Esophagus squamous epithelium (tissue), 5 donors: ENCODE measurements at places on chromosomes 1 and 21.

DNA sequence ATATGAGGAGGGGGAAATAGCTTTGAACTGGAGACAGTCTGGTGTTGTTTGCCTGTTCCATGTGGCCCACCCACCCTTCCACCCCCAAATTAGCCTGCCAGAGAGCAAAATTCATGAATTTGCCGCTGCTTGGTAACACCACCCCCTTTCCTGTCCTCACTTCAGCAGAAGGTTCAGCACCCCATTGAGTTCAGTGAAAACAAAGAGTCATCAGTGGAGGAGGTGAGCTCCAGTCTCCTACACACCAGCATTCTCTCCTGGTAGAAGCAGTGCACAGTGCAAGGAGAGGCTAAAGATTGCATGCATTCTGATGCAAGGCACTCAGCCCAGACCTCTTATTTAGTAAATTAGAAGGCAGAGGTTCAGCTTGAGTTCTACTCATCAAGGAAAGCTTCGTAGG lies 99.7 kb upstream of the DYNLT5 start:
- DNase-seq = no peak
- H3K36me3 ChIP-seq = no peaks in the 10 kb centered on the region
- no peak overlapping the region for H3K4me3 ChIP-seq
- H3K4me1 ChIP-seq = no peaks in the 10 kb centered on the region

DNA sequence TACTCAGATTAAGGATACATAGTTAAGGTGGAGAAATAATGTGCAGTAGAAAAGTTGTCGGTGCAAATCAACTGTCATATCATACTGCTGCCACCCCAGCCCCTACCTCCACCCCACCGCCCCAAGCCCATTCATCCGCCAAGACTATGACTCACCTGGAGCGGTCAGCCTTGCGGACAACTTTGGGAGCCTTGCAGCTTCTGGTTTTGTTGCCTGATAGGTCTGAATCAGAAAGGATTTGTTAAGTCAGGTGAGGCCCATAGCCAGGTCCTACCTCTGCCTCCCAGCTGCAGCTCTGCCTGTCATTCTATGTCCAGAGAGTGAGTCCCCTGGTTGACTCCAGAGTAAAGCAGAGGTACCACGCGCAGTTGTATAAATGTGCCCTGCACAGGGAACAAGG lies 12.6 kb downstream of the C1orf162 start:
- no peak overlapping the region for H3K27ac ChIP-seq
- H3K4me1 ChIP-seq = no peaks in the 10 kb centered on the region
- H3K27me3 ChIP-seq = no peaks in the 10 kb centered on the region
- H3K36me3 ChIP-seq = no peaks in the 10 kb centered on the region
- H3K4me3 ChIP-seq = no peak overlapping the region

DNA sequence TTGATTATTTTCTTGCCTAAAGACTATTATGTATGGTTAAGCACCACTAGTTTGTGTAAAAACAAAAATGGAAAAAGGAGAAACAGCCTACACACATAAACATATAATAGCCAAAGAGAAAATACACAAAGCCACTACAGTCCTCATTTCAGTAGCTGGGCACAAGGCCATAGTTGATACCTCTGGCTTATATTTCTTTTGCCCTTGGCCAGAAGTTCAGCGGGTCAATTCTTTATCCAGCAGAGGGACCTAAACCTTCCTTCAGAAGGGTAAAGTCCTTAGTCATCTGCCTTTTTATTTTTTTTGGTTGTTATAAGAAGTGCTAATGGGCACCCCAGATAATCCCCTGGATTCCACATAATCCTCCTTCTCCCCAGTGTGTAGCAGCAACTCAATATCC lies 134.1 kb downstream of the PIGK start:
- H3K27ac ChIP-seq = no peak overlapping the region
- no peaks in the 10 kb centered on the region for H3K27me3 ChIP-seq
- H3K4me1 ChIP-seq = no peaks in the 10 kb centered on the region
- DNase-seq = no peak
- no peaks in the 10 kb centered on the region for H3K36me3 ChIP-seq

DNA sequence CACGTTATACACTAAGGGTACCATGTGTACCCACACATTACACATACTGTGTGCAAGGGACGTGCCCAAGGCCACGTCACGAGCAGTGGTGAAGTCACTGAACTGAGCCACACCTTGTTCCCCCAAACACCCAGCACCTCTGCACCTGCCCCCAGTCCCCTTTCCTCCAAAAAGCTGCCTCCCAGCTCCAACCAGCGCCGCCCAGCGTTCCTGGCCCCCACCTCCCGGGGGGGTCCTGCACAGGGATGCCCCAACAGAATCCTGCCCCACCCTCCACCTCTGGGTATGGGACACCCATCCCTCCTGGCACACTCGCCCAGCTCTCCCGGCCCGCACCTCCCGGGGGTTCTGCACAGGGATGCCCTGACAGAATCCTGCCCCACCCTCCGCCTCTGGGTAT lies 54.1 kb downstream of the CHD5 start:
- peaks cover 43% of the 10 kb centered on the region for H3K27me3 ChIP-seq
- H3K27ac ChIP-seq = no peak overlapping the region
- H3K4me3 ChIP-seq = no peak overlapping the region
- no peaks in the 10 kb centered on the region for H3K36me3 ChIP-seq
